Esophagus muscularis mucosa (tissue), 4 donors: ENCODE measurements at places on chromosomes 3 and 15.

DNA sequence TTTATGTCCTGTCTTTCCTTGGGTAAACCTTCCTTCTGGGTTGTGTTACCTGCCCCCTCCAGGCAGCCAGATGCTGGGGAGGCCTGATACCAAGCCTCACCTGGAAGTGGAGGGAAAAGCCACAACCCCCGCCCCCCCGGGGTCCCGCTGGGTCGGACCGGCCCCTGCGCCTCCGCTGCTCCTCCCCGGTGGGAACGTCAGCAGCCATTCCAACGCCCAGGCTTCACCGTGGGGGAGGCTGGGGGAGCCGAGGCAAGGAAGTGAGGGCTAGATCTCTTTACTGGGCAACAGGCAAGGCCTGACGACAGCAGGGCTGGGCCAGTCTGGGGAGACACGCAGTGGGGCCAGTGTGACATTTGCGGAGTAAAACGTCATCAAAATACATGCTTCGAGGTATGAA, 53.0 kb upstream of the SNRPA1 start:
- no peaks in the 10 kb centered on the region for H3K36me3 ChIP-seq
- DNase-seq: no peak
- H3K27me3 ChIP-seq: peaks cover 7% of the 10 kb centered on the region
- no peak overlapping the region for H3K4me3 ChIP-seq
- H3K4me1 ChIP-seq: no peaks in the 10 kb centered on the region
- no peak overlapping the region for H3K27ac ChIP-seq

DNA sequence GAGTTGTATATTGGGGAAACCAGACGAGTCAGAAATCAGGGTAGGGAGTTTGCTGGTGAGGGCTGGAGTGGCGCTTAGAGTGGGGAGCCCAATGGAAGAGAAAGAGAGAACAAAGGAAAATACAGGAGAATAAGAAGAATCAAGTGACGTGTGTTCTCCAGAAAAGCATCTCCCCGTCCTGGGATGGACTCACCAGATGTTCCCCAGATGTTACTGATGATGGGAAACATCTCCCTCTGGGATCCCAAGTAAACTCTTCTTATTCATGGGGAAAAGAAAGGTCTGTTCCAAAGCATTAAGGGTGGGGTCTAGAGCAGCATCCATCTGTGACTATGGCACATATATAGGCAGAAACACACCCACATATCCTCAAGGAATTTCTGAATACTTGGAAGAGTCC, 3.0 kb upstream of the CSRNP1 start:
- no peak overlapping the region for H3K4me3 ChIP-seq
- H3K27ac ChIP-seq: peak overlapping the region; percentile 100
- DNase-seq: no peak
- peaks cover 21% of the 10 kb centered on the region for H3K4me1 ChIP-seq
- H3K36me3 ChIP-seq: no peaks in the 10 kb centered on the region
- no peaks in the 10 kb centered on the region for H3K27me3 ChIP-seq

DNA sequence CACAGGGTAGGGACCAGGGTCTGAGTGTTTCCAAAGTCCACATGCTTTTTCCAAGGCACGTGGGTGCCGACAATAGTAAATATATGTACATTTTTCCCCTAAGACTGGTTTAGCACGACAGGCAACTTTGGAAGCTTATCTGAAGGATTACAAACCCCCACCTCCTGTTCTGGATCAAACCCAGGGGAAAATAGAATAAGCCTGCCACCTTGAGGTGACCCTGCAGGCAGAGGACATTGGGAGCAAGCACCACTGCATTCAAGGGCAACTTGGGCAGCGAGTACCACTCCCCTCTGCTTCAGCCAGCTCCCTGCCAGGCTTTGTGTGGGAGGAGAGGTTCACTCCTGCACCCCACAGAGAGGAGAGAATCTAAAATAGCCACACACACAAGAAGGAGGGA, 44.8 kb downstream of the KBTBD12 start:
- no peak overlapping the region for H3K27ac ChIP-seq
- DNase-seq: no peak
- H3K27me3 ChIP-seq: no peaks in the 10 kb centered on the region
- no peak overlapping the region for H3K4me3 ChIP-seq
- peaks cover 30% of the 10 kb centered on the region for H3K4me1 ChIP-seq
- H3K36me3 ChIP-seq: no peaks in the 10 kb centered on the region

DNA sequence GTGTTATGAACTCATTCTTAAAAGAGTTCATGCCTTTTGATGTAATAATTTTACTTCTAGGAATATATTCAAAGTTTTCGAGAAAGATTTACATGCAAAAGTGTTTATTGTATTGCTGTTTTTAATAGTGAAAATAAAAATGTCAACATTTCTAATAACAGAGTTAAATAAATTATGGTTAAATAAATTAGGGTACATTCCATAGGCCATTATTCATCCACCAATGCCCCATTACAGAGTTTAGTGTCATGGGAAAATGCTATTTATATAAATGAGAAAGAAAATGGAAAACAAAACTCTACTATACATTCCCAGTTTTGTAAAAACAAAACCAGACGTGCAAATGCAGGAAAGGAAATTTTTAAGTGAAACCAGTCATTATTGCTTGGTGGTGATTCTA, 538.1 kb upstream of the TBL1XR1 start:
- no peak overlapping the region for H3K27ac ChIP-seq
- DNase-seq: no peak
- H3K4me1 ChIP-seq: peaks cover 5% of the 10 kb centered on the region
- H3K27me3 ChIP-seq: no peaks in the 10 kb centered on the region

DNA sequence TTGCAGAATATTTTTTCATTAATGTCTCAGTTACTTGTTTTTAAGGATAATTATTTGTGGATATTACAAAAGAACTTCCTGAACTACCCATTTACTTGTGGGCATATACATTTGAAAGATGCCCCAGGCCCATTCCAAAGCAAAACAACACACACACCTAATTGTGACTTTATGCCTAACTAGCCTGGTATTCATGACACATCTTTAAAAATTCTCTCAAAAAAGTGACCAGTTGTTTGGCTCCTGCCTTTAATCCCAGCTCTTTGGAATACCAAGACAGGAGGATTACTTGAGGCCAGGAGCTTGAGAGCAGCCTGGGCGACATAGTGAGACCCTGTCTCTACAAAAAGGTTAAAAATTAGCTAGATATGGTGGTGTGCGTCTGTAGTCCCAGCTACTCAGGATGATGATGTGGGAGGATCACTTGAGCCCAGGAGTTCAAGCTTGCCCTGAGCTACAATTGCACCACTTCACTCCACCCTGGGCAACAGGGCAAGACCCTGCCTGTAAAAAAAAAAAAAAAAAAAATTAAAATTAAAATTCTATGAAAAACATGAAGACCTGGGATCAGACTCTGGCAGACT, 51.7 kb upstream of the SLC4A7 start:
- H3K4me3 ChIP-seq: no peak overlapping the region
- peak overlapping the region; percentile 49 for H3K27ac ChIP-seq
- H3K4me1 ChIP-seq: peaks cover 31% of the 10 kb centered on the region
- no peaks in the 10 kb centered on the region for H3K36me3 ChIP-seq

GRCh38 chr15:34336991-34337556, 507 bp downstream of the SLC12A6 start:
- H3K4me3 ChIP-seq: peak overlapping the region; percentile 97
- H3K36me3 ChIP-seq: peaks cover 7% of the 10 kb centered on the region
- peak overlapping the region; percentile 90 for H3K27ac ChIP-seq
- no peaks in the 10 kb centered on the region for H3K27me3 ChIP-seq
- no peak for DNase-seq
- peaks cover 45% of the 10 kb centered on the region for H3K4me1 ChIP-seq
